ENCODE measurements at places on chromosomes 2 and 18.

DNA sequence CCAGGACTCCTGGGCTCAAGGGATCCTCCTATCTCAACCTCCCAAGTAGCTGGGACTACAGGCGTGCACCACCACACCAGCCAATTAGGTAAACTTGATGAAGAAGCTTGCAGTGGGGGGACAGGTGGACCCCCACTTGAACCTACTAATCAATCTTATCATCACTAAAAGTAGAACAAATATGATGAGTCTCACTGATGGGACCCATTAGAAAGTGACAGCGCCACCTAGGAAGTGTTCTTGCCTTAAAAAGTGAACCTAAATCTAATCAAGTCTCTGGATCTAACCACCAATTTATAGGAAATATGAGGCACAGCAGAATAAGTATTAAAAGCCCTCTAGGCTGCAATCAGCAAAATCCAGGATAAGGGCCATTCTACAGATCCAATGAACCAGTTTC lies 79.2 kb downstream of the BIN1 start:
- DNase-seq, result no peak

- DNase-seq, result no peak
Measured at GRCh38 chr2:147330925-147331324, 513.9 kb upstream of the ACVR2A start.

DNA sequence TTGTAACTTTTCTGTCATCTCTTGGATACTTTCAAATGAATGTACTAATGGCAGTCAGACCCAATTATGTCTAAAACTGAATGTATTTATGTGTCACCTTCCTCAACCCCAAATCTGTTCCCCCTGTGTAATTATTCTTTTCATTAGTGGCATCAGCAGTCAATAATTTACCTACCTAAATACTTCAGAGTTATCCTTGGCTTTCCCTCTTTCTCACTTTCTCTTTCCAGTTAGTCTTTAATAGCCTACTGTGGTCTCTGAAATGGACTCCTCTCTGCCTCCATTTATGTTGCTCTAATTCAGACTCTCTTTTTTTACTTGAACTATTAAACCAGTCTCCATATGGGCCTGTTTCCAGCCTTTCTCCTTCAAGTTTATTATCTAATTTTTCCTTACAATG lies 21.0 kb downstream of the C18orf63 start:
- no peak for DNase-seq

DNA sequence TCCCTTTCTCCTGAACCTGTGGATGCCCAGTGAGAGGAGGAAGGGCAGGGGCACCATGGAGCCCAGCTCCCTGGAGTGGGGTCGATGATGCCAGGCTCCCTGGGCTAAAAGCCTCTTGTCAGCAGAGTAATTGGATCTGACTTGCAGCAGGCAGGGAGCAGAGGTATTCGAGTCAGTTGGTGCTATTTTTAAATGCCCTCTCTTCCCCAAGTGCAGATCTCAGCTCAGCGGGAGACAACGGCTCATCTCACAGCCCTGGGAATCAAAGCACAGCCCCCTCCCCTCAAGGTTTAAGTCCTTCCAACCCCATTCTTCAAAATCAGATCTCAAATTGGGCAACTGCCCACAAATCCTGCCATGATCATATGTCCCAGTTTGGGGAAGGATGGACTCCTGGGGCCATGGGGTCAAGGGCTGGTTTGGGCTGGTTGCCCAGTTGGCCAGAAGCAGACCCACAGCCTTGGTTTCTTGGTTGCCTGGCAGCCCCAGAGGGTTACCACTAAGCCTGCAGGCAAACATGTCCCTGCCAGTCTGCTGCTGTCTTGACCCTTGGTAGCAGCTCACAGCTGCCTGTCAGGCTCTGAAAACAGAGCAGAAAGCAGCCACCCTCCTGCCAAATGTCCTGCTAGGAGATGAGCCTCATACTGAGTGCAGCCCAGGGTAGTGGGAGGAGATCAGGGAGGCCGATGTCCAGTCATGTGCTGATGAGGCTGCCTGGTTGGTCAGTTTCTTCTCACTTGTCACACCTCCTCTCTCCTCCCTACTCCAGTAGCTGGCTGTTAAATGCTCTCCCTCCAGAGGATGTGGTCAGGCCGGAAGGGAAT lies 244.9 kb downstream of the LOXHD1 start:
- DNase-seq, result no peak

DNA sequence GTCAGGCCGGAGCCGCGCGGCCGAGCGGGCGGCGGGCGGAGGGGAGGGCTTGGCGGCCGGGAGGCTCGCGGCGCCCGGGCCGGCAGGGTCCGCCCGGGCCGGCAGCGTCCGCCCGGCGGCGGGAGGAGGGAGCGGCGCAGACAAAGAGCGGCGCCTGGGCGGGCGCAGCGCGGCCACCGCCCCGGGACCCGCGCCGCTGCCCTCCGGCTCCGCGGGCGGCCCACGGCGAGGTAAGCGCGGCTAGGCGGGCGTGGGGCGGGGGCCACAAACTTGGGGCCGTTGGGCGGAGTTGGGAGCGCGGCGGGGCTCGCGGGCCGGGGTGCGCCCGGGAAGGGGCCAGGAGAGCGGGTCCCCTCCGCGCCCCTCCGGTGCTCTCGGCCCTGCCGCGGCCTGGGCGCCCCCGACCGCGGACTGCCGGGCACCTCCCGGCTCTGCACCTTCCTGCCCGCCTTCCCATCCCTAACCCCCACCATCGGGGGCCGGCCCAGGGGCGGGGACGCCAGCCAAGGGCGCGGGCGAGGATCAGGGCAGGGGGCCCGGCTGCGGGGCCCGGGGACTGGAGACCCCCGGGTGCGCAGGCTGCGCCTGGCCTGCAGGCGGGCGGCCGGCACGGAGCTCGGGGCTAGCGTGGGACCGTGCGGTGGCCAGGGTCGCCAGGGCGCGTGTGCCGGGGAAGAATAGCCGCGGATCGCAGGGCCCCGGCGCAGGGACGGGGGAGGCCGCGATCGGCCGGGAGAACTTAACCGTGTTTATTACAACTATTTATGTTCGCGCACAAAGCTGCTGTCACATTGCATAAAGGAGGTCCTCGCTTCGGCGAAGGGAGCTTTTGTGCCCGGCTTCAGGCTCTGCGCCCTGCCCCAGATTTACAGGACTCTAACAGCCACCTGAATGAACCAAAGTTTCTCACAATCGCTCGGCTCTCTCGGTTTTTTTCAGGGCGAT lies at the start of gene NCK2:
NCK2 (plus strand) TSS at position 4 of the 945 bp plus-strand sequence. CDS start 110,152 bp downstream, outside the sequence.
- peak; percentile 16 for DNase-seq

DNA sequence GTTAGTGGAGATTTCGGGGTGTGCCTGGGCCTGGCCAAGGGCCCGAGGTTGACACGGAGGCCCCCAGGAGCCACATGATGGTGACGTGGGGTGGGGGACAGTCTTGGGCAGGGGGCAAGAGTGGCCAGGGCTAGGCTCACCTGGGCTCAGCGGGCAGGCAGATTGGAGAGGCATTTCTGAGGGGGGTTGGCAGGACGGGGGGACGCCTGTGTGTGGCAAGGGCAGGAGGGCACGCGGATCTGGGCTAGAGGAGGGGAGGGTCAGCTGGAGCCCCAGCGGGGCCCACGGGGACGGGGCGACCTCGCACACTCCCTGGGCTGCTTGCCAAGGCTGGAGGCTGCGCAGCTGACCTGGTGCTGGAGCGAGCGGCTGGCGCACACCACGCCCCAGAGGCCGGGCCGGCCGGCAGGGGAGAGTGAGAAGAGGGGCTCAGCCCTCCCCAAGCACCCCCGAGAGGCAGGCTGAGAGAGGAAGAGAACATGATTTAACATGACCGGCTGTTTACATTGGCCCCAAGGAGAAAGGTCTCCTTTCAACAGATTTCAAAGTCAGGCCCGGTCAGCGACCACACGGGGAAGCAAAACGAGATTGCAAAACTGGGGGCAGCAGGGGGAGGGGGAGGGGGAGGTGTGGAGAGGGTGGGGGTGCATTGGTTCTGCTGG lies 38.0 kb upstream of the SNED1 start:
- DNase-seq, result no peak

DNA sequence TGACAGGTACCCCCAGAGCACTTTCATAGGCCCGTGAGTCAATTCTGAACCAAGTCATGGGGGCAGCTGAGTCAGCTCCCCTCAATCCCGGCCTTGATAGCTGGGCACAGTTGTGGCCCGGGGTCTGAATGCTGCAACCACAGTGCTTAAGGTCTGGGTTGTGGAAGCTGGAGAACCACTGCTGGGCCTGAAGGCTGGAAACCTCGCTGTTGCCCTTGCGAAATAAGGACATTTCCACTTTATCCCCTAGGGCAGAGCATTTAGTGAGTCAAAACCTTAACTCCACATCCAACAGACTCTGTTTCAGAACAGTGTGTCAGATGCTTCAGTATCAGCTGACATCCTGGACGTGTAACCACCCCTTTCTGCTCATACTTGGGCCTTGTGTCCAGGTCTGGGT lies 58.6 kb downstream of the SP110 start:
- no peak for DNase-seq

- no peak for DNase-seq
Measured at GRCh38 chr2:231765496-231765929, 15.6 kb downstream of the PDE6D start.

GRCh38 chr2:149857344-149857743 lies 269.8 kb upstream of the MMADHC start:
- DNase-seq, result no peak

DNA sequence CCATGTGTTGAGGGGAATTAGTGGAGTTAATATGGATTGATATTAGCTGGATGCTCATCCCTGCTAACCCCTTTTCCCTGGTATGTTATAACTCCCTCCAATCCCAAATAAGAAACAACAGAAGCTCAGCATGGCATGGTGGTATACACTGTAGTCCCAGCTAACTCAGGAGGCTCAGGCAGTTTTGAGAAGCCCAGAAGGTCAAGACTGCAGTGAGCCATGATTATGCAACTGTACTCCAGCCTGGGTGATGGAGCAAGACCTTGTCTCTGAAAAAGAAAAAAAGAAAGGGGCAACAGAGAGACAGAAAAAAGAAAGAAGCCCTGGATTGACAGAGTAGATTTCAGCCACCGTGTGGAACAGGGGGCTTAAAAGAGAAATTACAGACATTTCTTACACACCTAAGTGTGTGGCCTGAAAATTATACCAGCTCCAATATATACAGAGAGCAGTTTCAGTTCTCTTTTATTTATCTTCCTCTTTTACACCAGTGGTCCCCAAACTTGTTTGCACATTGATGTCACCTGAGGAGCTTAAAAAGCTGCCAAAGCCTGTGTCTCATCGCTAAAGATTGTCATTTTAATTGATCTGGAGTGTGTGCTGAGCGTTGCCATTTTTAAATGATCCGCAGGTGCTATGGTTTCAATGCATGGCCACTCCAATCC lies 203.6 kb downstream of the UBE2E3 start:
- DNase-seq, result no peak

DNA sequence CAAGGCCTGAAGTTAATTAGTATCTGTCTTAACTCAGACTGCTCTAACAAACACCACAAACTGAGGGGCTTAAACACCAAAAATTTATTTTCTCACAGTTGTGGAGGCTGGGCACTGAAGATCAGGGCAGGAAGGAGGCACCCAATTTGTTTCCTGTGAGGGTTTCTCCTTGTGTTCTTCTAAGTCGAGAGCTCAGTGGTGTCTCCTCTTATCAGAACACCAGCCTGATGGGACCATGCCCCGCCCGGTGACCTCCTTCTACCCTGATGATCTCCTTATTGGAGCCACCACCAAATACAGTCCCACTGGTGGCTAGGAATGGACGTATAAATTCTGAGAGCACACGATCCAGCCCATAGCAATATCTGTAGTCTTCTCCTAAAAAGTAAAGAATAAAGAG lies 20.5 kb downstream of the TMEM18 start:
- DNase-seq, result no peak

DNA sequence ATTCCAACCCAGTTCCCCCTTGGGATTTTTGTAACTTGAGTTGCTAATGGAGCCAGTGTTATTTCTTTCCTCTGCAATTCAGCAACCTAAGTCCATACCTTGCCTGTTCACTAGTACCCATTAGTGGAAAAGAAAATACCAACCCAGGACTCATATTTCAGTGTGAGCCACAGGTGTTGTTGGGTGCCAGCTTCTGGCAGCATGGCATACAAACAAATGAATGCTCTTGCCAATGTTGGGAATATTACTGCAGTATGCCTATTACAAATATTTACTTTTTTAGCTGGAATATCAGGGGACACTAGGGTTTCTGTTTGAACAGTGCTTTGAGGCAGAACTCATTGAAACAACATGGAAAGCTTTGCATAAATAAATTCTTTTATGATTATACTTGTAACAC lies 130.2 kb downstream of the NCKAP5 start:
- no peak for DNase-seq

DNA sequence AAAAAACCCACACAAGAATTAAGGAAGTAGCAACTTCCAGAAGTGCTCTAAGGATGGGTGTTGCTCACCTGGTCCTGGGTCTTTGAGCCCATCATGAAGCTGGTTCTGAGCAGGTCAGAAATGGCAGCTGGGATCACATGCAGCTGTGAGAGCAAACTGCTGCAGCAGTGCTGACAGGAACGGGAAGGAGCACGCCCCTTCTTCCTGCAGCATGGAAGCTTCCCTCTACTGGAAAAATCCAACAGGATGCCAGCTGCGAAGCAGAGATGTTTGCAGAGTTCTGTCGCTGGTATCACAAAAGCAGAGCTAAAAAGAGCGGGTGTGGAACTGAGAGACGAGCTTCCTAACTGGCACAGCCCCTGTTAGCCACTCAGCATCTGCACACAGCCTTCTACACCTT lies 33.7 kb downstream of the EIF4E2 start:
- DNase-seq, result no peak

GRCh38 chr18:54995421-54996143 lies 36.3 kb upstream of the CCDC68 start:
- no peak for DNase-seq

DNA sequence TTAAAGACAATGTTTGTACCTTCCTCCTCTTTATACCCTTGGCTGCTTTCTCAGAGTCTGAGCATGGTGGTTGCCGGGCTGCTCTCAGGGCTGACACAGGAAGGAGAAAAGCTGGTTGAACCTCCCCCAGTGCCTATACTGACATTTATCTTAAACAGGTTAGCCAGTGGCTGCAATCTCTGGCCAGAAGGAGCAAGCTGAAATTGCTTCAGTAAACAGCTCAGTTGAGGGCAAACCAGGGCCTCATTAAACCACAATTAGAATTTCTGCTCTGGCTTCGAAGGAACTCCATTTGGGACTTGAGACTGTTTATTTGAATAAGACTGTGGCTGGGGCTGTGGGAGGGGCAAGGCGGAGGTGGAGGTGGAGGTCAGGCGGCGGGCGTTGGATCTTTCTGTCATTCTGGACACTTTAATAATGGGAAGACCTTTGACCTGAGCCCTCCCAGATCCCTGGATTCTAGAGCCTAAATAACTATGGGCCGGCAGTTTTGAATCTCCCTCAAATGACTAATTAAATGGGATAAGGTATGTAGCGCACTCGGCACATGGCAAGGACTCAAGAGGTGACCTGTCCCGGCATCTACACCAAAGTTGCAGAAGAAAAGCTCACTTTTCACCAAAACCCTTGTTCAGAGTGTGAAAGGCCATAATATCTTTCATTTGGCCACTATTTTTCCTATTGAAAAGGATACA lies 120.6 kb upstream of the MYCN start:
- no peak for DNase-seq
